ENCODE measurements at places on chromosomes 2 and 18. TPM values are rescaled to one million over a fixed set of nuclear protein-coding genes. Genes with fewer than 3 reads are reported as not detected.

DNA sequence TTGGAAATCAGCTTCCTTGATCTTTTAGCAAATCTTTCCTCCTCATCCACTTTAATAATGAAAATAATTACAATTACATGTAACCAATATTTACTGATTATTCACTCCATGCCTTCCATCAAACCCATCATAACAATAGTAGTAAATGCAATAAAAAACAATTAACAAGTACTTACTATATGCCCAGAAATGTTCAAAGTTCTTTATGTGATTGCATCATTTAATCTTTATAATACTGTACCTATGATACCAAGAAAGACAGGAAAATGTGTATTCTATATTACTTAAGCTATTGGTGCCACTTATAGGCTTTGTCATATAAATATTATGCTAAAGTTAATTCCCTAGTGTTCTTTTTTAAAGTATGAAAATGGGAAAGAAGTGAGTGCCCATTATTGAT lies 210.2 kb upstream of the PKDCC start:
- no peak for DNase-seq

DNA sequence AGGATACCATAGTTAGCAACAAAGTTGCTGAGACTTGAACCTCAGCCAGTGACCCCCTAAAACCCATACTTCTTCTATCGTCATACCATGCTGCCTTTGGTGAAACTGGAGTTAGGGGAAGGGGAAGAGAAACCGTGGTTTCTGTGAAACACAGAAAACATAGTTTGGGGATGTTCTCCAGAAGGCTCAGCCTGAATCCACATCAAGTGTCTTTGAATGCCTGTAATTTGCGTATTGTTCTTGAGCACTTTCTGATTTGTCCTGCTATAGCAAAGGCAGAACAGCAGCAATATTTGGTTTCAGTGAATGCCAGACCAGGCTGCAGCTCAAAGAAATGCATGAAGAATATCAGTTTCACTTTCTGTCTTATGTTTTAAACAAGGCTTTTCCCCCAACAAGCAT lies 258.7 kb downstream of the TTC32 start:
- no peak for DNase-seq

The LIMS4 gene
- not detected for polyA plus RNA-seq

- peak; percentile 13 for DNase-seq
Observed at GRCh38 chr2:173571021-173571821, 216.5 kb downstream of the CDCA7 start.

- no peak for DNase-seq
Observed at GRCh38 chr2:12317286-12317685, 399.4 kb upstream of the TRIB2 start.

- no peak for DNase-seq
Observed at GRCh38 chr18:44497311-44497710, 183.4 kb upstream of the SETBP1 start.

The ALKAL2 gene
- polyA plus RNA-seq: 0.79 TPM

GRCh38 chr2:27185331-27186026 lies 26.4 kb upstream of the ATRAID start:
- no peak for DNase-seq
